ENCODE measurements at places on chromosomes 7 and 10. TPM values are rescaled to one million over a fixed set of nuclear protein-coding genes. Genes with fewer than 3 reads are reported as not detected.

SEMA3D gene
- total RNA-seq = 7.1 TPM

GHRHR gene
- total RNA-seq = not detected

SEMA3E gene
- 0.77 TPM for total RNA-seq

GIMAP7 gene
- total RNA-seq = 26.8 TPM

ADRB1 gene
- total RNA-seq = not detected

PPIF gene
- 0.26 TPM for total RNA-seq

CNPY1 gene
- total RNA-seq = not detected

ACSL5 gene
- total RNA-seq = 30.6 TPM

DNA sequence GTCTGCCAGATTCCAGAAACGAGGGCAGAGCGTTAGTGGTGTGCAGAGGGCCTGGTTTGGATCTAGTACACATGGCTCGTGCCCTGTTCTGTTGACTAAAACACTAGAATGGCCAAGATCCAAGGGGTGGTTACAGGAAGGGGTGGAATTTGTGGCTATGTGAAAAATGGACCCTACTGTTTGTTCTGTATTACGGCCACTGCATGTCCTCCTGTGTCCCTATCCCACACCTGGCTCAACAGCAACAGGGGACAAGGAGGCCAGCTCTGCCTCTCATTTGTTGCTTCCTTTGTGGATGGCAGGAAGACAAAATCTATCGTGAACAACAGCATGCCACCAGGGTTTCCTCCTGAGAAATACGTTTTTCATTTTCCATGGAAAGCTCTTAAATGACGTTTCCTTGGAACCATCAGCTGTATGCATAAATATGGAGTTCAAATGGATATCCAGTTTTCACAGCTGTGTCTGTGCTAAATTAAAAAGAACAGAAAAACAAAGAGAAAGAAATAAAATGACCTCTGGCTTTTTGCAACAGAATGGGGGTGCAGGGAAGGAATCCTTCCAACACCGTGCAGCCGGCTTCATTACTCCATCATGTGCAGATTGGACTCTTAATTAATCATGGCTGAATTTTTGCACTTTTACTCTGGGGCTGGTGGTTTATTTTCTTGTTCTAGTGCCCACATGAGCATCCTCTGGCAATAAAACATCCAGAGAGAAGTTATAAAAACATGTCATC is 318.9 kb downstream of the CXCL12 start:
- no peaks in the 10 kb centered on the region for H3K36me3 ChIP-seq
- H3K27ac ChIP-seq = peak overlapping the region; percentile 72
- H3K4me1 ChIP-seq = no peaks in the 10 kb centered on the region
- H3K27me3 ChIP-seq = no peaks in the 10 kb centered on the region
- DNase-seq = no peak

DNA sequence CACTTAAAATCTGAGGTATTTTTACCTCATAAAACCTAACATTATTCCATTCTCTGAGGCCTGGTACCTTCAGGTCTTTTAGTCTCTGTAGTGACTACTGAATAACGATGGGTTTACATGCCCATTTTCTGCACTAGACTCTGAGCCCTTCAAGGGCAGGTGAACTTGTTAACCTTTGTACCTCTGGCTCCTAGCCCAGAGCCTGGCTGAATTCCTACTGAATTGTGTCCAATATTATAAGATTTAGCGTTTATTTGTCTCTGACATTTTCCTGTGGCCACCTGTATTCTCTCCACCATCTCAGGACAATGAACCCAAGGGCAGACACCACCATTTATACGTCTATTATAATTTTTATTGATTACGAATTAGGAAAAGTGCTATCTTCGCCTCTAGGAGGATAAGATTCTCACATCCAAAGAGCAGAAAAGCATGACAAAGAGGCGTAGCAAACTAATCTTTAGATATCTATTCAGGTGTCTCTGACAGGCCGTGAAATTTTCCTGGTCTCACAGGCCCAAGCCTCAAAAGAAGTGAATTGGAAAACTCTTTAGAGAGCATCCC is 27.9 kb upstream of the HNRNPH3 start:
- H3K27me3 ChIP-seq = no peaks in the 10 kb centered on the region
- H3K36me3 ChIP-seq = no peaks in the 10 kb centered on the region
- no peaks in the 10 kb centered on the region for H3K4me1 ChIP-seq
- H3K4me3 ChIP-seq = no peak overlapping the region

- H3K4me3 ChIP-seq = no peak overlapping the region
- no peaks in the 10 kb centered on the region for H3K27me3 ChIP-seq
- no peaks in the 10 kb centered on the region for H3K4me1 ChIP-seq
Observed at GRCh38 chr10:120598386-120598785, 141.4 kb downstream of the PLPP4 start.

DNA sequence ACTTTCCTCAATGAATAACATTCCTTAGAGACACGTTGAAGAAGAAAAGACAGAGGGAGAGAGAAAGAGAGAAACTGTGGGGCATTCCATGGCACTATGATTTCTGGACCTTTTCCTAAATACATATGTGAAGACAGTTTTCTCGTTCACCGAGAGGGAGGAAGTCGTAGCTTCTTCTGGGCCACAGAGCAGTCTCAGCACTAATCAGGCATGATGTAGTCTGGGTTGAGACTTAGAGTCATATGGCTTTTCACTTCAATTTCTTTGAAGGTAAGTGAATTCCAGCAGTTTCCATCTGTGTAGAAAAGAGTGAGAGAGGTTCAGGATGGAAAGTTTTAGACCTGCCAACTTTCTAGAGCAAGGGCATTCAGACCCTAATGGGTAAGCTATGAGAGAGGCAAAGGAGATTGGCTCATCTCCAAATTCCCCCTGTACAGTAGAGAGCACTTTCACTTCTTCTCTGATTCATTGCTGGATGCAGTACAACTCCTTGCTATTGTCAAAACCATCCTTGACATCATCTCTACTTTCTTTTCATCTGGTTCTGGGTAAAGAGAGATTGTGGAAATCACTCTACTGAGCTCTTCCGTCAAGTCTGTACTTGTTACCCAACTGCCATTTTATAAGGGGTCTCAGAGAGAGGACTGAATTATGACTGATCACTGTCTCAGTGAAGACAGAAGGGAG is 31.5 kb upstream of the OR9A4 start:
- no peaks in the 10 kb centered on the region for H3K4me1 ChIP-seq
- no peaks in the 10 kb centered on the region for H3K27me3 ChIP-seq
- H3K36me3 ChIP-seq = no peaks in the 10 kb centered on the region
- H3K4me3 ChIP-seq = no peak overlapping the region
- DNase-seq = no peak
- no peak overlapping the region for H3K27ac ChIP-seq

DNA sequence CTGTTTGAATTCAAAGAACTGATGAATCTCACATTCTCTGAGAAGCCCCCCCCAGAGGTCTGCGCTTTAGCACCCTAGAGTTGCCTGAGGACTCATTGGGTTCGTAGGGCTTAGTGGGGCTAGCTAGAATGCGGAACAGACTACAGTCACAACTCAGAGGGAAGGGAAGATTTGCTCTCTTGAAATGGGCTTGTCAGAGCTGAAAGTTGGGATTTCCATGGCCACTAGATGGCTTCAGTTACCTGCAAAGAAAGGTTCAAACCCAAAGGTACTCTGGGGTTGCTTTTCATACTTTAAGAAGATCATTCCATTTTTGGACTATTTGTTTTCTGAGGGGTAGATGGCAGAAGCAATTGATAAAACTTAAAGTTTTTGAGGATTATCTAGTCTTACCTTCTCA is 205.0 kb downstream of the BBS9 start:
- H3K4me1 ChIP-seq = no peaks in the 10 kb centered on the region
- H3K27me3 ChIP-seq = no peaks in the 10 kb centered on the region
- H3K27ac ChIP-seq = no peak overlapping the region

- H3K4me3 ChIP-seq = no peak overlapping the region
- H3K27me3 ChIP-seq = no peaks in the 10 kb centered on the region
- H3K36me3 ChIP-seq = no peaks in the 10 kb centered on the region
- H3K4me1 ChIP-seq = no peaks in the 10 kb centered on the region
- H3K27ac ChIP-seq = no peak overlapping the region
Observed at GRCh38 chr7:114997487-114998404, 75.9 kb downstream of the MDFIC start.

DNA sequence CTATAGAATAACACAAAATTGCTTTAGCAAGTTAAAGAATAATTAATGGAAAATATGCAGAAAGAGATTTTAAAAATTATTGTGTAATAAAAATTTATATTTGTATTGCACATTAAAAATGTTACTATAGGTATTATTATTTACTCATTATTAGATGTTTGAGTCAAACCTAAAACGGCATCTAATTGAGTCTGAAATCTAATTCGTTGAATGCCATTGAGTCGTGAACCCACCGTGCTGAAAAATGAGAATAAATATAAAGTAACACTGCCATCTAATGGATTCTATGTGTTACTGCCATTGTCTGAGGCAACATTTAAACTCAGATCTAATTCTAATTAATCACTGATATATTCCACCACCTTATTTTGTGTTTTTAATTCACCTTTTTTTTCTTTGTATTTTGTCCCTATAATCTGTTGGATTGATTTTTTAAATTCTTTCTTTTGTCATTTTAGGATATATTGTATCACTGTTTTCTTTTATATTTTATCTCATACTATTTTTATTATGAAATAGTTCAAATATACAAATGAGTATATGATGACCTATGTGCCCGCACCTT is 62.2 kb downstream of the SAMD9 start:
- DNase-seq = no peak
- no peak overlapping the region for H3K27ac ChIP-seq
- no peaks in the 10 kb centered on the region for H3K36me3 ChIP-seq
- no peaks in the 10 kb centered on the region for H3K4me1 ChIP-seq
- no peaks in the 10 kb centered on the region for H3K27me3 ChIP-seq

DNA sequence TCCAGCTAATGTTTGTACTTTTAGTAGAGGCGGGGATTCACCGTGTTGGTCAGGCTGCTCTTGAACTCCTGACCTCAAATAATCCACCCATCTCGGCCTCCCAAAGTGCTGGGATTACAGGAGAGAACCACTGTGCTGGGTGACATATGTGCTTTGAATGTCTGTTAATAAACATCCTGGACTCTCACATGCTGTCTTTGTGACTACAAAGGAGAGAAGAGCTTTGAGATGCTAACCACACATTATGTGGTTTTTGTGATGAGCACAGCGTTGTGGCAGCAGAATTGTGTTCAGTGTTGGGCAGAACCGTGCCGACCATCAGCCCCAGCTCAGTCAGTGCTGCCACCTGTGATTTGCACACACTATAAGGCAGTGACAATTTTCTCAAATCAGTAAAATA is 500.1 kb upstream of the KLF6 start:
- no peak for DNase-seq
- H3K4me3 ChIP-seq = no peak overlapping the region
- peak overlapping the region; percentile 59 for H3K27ac ChIP-seq
- H3K27me3 ChIP-seq = no peaks in the 10 kb centered on the region

DNA sequence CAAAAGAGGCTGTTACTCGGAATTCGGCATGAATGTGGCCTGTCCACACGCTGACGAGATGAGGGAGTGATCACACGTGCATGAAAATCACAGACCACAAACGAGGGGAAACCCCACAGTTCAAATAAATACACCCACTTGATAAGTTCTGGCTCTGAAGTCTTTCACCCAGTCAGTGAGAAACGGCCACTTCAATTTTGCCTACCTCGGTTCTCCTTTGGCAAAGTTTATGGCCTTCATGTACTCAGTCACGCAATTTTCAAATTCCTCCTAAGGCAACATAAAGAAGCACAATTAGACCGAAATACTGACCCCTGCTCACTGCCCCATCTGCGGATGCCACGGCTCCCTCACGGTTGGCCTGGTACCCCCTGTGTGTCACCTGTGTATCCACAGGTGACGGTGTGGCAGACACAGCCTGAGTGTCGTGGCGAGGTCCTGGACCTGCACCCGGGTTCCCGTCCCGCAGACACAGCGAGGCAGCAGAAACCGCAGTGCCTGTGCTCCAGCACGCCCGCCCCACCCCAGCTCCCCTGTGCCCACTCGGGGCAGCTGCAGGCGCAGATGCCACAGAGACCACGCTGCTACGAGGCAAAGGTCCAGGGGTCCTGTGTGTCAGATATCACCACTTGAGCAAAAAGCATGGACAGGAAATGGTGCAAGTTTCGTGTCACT is 1.4 kb downstream of the CFAP46 start:
- no peaks in the 10 kb centered on the region for H3K4me1 ChIP-seq
- H3K4me3 ChIP-seq = no peak overlapping the region
- no peak for DNase-seq
- no peaks in the 10 kb centered on the region for H3K27me3 ChIP-seq
- H3K27ac ChIP-seq = no peak overlapping the region

DNA sequence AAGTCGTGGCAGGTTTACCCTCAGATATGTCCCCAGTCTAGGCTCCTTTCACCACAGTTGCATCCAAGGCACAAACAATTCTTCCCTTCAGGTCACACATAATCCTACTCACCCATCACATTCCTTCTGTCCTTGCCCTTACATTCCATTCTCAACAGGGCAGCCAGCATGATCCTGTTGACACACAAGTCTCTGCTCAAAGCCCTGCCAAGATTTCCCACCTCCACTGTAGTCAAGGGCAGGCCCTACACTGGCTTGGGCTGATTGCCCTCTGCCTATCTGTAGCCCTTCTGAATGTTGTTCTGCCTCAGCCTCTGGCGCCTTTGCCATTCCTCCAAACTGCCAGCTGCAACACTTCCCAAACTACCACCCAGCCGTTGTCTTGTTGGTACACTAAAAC is 187.9 kb upstream of the AKR1E2 start:
- no peak overlapping the region for H3K27ac ChIP-seq
- H3K27me3 ChIP-seq = no peaks in the 10 kb centered on the region
- H3K36me3 ChIP-seq = no peaks in the 10 kb centered on the region
- DNase-seq = no peak
- no peaks in the 10 kb centered on the region for H3K4me1 ChIP-seq
- H3K4me3 ChIP-seq = no peak overlapping the region

- H3K27me3 ChIP-seq = no peaks in the 10 kb centered on the region
- no peak for DNase-seq
- no peaks in the 10 kb centered on the region for H3K36me3 ChIP-seq
- no peak overlapping the region for H3K27ac ChIP-seq
Observed at GRCh38 chr7:682810-683209, 43.7 kb upstream of the DNAAF5 start.

DNA sequence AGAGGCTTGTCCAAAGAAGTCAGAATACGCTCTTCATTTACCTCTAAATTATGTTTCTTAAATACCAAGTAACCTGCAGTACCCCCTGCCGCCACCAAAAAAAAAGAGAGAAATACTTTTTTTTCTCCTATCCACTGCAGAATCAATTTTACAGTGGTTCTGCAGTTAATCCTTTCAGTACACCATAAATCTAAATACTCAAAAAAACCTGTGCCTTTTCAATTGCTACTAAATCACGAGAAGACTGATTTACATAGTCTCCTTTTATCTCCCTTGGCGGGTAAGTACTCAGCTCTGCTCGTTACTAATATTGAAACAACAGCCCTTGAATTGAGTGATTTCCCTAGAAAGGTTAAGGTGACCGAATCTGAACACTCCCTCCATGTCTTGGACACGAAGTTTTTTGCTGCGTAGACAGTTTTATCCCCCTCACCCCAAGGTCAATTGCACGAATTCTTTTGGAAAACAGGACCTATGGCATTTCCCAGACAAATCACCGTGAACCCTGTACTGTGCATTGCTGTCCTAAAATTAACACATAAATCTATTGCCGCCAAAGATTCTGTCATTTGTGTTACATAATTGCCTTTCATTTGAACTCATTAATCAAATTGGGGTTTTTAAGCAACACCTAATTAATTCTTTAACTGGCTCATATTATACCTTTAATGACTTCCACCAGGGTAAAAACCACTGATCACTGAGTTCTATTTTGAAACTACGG is 512 bp upstream of the VIM start:
- H3K36me3 ChIP-seq = no peaks in the 10 kb centered on the region
- peak overlapping the region; percentile 97 for H3K4me3 ChIP-seq
- peak overlapping the region; percentile 100 for H3K27ac ChIP-seq
- no peaks in the 10 kb centered on the region for H3K4me1 ChIP-seq
- H3K27me3 ChIP-seq = no peaks in the 10 kb centered on the region
- DNase-seq = no peak

GRCh38 chr7:55469271-55469681 is 103.0 kb downstream of the VOPP1 start:
- H3K27ac ChIP-seq = no peak overlapping the region
- DNase-seq = no peak
- H3K4me3 ChIP-seq = no peak overlapping the region
- H3K27me3 ChIP-seq = no peaks in the 10 kb centered on the region
- no peaks in the 10 kb centered on the region for H3K4me1 ChIP-seq

Measured in uterus (tissue), 4 donors.